ENCODE measurements at places on chromosomes 1 and 21. TPM values are rescaled to one million over a fixed set of nuclear protein-coding genes. Genes with fewer than 3 reads are reported as not detected.

GRCh38 chr1:51954783-51955182, 35.7 kb downstream of the RAB3B start:
- DNase-seq, result no peak

DNA sequence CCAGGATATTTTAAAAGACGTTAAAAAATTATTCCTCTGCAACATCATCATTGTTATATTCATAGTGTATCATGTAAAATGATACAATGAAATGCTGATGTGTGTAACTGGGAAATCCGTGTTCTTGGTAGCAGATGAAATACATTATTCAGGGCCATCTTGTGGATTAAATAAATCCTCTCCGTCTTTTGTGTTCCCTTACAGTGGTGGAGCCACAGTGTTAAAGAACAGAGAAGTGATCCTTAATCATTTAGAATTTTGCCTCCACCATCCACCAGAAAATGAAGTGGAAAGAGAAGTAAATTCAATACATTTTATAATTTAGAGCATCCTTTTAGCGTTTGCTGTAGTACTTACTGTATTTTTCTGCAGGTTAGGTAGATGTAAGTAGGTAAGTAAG, 1.3 kb downstream of the DYRK3 start:
- no peak for DNase-seq

Gene CFHR5
- not detected for polyA plus RNA-seq

DNA sequence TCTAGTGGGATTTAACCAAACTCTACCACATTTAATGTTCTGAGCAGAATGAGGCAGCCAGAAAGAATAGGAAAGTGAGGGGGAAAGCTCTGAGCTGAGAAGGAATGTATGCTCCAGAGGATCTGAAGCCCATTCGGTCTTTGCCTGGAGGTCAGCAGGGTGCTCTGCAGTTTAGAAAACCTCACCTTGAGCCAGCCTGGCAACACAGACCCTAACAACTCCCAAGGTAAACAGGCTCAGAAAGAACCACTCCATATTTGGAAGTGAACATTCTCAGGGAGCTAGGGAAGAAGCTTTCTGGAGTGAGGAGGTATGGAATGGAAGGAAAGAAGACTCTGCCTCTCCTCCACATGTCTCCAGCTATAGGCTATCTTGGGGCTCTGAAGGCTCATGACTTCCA, 398.8 kb downstream of the SEC16B start:
- DNase-seq, result no peak

- DNase-seq, result no peak
Measured at GRCh38 chr1:6171548-6172124, 8.5 kb downstream of the CHD5 start.

Gene CLDN14
- polyA plus RNA-seq, result not detected

GRCh38 chr1:186016856-186017255, 282.7 kb downstream of the HMCN1 start:
- no peak for DNase-seq

Gene ATP6V0B
- polyA plus RNA-seq, result 302 TPM

DNA sequence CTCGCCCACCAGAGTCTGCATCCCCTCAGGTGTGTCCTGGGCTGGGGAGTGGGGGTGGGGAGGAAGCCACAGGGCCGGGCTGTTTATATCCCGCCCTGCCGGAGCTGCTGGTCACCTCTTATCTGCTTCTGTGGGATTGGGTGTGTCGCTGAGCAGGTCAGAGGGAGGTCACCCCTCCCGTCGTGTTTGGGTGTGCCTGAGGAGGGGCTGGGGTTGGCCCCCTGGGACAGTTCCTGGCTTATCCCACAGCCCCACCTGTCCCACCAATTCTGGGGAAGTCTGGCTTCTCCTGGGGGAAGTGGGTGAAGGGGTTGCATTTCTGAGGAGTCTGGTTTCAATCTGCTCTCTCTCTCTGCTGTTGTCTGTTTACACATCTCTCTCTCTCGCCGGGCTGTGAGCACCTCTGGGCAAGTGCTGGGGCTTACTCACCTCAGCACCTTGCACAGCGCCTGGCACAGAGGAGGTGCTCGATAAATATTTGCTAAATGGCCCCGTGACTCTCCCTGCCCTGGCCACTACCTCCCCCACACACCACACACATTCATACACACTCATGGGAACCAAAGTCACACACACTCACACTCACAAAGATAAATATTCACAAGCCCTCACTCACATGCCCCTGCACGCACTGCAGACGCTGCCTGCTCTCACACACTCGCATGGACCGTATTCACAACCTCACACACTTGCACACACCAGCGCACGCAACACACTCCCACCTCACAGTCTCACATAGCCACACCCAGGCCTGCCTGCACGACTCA, 8.3 kb downstream of the ELF3 start:
- no peak for DNase-seq

Gene CFHR3
- polyA plus RNA-seq, result 3.0 TPM

Gene CSTB
- polyA plus RNA-seq, result 116 TPM

DNA sequence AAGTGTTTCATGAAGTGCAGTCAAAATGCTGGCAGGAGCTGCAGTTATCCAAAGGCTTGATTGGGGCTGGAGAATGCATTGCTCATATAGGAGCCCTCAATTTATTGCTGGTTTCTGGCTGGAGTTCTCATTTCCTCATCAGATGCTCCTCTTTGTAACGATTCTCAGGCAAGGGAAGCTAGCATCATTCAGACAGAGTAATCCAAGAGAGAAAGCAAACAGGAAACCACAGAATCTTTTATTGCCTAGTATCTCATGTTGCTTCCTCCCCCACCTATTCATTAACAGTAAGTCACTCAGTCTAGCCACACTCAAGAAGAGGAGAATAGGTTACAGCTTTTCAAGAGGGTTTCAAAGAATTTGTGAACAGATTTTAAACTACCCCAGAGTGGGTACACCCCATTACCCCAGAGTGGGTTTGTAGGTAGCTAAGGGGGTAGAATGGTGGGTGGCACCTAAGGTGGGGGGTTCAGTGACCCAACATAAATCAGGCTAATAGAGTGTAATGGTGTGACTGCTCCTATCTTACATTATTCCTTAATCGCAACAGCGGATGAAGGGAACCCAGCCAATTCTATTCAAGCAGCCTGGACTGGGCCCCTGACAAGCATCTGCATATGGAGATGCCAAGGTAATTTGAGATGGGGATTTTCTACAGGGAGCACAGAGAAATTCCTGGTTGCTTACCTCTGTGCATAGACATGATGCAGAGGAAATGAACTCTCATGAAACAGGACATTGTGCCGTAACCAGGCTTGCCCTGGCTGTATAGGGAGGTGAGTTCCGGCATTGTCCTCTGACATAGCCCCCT, 67.1 kb downstream of the KCNJ15 start:
- no peak for DNase-seq

Gene TRABD2B
- 0.84 TPM for polyA plus RNA-seq
